ENCODE measurements at places on chromosomes 1 and 21.
A peak's percentile ranks its signal among the peaks of the same experiment; 100 is the strongest.

GRCh38 chr1:82260666-82261065, 459.9 kb downstream of the ADGRL2 start:
- DNase-seq: no peak

- DNase-seq: no peak
Measured at GRCh38 chr1:88984569-88984968, 7.9 kb downstream of the KYAT3 start.

DNA sequence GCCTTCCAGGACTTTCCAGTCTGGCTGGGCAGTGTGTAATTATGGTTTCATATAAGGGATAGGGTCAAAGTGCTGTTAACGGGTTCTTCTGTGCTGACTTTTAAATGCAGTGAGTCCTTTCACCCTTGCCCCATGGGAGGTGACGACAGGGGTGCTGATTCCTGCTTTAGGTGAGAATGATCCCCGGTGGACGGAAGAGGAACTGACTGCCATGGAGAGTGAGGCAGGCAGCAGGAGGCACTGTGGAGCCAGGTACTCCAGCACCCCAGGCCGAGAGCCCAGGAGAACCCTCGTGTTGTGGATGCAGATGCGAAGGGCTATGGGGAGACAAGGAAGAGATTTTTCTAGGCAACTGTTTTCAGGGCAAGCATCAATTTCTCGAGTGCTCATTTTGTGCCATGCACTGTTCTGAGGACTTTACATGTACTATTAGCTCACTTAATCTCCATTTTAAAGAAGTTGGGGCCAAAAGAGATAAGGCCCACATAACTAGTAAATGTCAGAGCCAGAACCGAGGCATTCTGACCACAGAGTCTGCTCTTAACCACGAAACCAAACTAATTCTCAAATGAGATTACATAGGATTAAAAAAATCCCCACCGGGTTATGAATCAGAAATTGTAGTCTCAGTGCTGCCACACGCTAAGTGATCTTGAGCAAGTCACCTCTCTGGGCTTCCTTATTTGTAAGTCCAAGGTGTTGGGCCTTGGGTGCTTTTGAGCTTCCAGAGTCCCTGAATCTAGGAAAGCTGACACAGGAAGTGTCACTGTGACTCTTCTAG, 28.2 kb downstream of the STPG1 start:
- no peak for DNase-seq

GRCh38 chr1:22271847-22272801, 129.2 kb upstream of the WNT4 start:
- DNase-seq: no peak

GRCh38 chr1:27884006-27884954, 11.9 kb downstream of the THEMIS2 start:
- no peak for DNase-seq

DNA sequence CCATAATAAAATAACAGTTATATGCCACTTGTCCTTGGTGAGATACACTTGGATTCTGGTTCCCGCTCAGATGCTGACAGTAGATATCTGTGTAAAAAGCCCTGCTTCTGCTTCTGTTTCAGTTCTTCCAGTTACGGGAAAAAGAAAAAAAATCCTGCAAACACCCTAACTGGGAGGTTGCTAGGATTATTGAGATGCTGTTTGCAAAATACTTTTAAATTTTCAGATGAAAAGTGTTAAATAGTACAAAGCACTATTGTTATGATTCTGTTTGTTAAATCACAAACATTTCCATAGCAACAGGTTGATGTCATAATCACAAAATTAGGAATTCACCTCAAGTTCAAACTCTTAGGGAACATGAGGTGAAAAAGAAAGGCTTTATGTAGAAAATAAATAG, 232.3 kb downstream of the HMCN1 start:
- DNase-seq: no peak

DNA sequence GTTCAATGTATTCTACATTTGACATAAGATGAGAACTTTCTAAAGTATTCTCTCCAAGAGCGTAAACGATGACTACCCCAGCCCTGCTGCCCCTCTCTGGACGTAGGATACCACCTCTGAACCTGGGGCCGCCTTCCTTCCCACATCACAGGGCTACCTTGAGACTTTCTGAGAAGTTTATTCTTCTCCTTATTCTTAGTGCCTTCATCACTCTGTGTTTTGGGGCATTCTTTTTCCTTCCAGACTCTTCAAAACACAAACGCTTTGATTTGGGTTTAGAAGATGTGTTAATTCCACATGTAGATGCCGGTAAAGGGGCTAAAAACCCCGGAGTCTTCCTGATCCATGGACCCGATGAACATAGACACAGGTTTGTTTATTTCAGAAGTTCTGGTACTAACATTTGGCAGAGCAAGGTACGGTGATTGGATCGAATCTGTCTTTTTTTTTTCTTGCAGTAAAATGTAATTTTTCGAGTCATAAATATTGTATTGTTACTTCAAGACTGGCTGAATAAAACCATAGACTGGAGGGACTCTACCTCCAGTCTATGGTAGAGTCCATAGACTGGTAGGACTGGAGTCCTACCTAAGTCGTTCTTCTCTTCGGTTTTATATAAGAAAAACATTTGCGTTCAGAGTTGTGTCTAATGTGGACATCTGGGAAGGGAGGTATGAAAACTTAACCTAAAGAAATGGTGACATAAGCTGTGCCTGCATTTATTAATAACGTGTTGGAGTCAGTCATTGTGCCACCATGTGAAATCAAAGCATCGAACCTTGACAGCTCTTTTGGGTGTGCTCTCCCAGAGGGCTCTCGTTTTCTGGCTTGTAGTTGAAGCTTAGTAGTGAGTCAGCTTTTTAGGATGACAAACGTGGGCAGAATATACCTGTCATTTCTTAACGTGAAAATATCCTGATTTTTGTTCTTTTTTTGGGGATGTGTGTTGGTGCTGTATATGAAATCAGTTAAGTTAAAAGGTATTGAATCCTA, 1.2 kb downstream of the MAN1A2 start:
- DNase-seq: no peak

DNA sequence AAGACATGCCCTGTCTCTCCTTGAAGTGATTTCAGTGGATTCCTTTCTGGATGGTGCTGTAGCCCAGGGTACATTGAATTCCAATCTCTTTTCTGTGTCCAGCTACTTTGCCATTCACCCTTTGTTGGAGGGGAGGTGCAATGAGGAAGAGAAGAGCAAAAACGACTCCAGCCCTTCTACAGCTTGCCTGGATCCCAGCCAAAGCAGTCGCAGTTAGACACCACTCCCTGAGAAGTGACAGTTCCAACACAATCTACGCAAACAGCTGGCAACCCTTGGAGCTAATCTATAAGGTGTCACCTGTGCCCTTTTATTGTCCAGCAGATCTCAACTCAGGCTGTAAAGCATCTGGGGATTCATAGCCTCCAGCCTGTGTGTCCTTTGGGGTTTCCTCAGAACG, 4.6 kb downstream of the CD244 start:
- DNase-seq: no peak

GRCh38 chr1:182596934-182597333, 7.3 kb downstream of the RGS16 start:
- no peak for DNase-seq

GRCh38 chr1:81174052-81174451, 626.7 kb upstream of the ADGRL2 start:
- no peak for DNase-seq

DNA sequence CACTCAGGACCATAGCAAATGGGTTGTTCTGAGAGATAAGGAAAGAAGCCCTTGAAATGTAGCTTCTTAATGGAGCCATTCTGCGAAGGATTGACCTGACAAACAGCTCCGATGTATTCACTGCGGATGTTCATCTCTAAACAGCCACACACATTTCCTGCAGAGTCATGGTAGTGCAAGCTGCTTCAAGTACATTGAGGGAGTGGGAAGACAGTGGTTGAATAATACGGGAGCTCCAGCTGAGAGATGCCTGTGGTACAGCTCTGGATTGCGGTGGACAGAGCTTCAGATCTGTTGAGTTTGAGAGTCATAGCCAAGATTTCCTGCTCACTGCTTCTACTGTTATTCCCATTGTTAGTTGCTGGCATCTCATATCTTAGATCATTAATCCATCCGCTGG, 86.6 kb downstream of the ZBTB18 start:
- DNase-seq: no peak

DNA sequence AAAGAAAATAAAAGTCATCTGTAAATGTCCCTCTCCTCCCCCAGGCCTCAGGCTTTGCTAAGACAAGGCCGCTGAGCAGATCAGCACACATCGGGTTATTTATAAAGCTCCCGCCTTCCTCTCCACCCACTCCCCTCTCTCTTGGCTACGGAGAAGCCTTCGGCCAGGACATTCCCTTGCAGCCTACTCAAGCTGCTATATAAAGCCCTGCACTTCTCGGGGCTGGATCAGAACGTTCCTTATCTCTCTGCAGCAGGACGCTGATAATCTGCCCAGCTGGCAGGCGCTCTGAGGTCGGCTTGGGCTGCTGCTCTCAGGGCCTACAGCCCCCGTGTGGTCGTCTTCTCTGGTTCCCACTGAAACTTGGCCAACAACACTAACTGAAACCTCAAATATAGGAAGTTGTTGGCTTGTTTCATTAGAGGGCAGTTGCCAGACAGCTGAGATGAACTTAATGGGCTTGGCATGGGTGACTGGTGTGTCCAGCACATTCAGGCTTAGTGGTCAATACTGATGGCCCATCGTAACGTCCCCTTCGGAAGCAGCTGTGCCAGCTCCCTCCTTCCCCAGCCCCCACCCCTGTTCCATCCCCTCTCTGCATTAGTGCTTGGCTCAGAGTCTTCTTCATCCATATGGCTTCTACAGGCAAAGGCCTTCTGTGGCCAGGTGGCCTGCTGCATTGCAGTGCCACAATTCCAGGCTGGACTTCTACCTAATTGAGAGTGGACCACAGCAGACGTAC, 64.6 kb downstream of the IER5 start:
- peak; percentile 50 for DNase-seq
